NCI-H526 treated with DMSO at 0.1 percent for 48 hours (cell line): ENCODE measurements at places on chromosomes 13 and 19.

- DNase-seq = no peak
Observed at GRCh38 chr19:10612499-10613119, 12.7 kb upstream of the SLC44A2 start.

- DNase-seq = peak; percentile 82
Observed at GRCh38 chr13:113724780-113725315, 34.2 kb upstream of the TMEM255B start.

DNA sequence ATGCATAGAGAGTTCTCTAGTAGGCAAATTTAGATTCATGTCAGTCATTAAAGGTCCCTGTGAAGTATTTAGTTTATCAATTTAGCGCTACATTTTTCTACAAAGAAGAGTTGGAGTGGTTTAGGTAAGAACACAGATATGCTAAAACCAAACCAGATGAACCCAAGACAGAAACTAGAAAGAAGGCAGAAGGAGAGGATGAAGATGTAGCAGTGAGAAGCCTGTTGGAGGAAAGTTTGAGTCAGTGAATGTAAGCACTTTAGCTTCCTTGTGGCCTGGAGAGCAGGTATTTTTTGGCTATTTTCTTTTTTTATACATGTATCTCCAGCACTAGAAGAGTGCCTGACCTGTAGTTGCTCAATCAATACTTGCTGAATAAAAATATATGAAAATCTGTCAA, 223.7 kb downstream of the KCNRG start:
- no peak for DNase-seq

DNA sequence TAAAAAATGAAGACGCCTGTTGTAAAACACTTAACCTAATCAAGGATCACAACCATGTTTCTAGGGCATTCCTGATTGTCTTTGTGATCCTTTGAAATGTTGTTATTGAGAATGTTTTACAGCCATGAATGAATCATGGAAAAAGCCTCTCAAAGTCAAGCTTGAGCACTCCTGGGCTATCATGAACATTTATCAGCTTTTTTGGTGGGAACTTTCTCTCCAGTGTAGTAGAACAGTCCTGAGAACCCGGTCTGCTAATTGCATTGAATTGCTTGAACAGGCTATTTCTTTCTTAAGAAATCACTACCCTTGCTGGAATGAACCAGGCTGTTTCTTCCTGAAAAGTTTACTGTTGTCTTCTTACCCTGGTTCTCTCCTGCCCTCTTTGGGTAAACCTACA, 516.5 kb downstream of the FGF9 start:
- no peak for DNase-seq

- DNase-seq = no peak
Observed at GRCh38 chr13:84865783-84866221, 933.4 kb downstream of the SLITRK6 start.

- no peak for DNase-seq
Observed at GRCh38 chr19:38675611-38676010, 28.2 kb downstream of the ACTN4 start.

- DNase-seq = no peak
Observed at GRCh38 chr19:7670150-7670783, 1.4 kb downstream of the RETN start.

DNA sequence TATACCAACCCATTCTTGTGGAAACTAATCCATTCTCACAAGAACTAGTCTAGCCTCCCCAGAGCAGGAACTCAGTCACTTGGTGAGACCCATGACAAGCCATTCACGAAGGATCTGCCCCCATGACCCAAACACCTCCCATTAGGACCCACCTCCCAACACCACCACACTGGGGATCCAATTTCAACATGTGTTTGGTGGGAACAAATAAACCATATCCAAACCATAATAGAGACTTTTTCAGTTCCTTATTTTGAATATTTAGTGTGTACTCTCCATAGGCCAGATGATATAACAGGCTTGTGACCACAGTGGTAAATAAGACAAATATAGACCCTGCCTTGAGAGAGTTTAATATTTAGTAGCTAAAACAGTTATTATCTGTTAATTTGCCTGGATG, 227.5 kb upstream of the SERP2 start:
- no peak for DNase-seq

GRCh38 chr13:76035711-76036110, 399.6 kb downstream of the LMO7 start:
- no peak for DNase-seq

GRCh38 chr19:45906221-45906620, 3.8 kb upstream of the MYPOP start:
- DNase-seq = no peak

DNA sequence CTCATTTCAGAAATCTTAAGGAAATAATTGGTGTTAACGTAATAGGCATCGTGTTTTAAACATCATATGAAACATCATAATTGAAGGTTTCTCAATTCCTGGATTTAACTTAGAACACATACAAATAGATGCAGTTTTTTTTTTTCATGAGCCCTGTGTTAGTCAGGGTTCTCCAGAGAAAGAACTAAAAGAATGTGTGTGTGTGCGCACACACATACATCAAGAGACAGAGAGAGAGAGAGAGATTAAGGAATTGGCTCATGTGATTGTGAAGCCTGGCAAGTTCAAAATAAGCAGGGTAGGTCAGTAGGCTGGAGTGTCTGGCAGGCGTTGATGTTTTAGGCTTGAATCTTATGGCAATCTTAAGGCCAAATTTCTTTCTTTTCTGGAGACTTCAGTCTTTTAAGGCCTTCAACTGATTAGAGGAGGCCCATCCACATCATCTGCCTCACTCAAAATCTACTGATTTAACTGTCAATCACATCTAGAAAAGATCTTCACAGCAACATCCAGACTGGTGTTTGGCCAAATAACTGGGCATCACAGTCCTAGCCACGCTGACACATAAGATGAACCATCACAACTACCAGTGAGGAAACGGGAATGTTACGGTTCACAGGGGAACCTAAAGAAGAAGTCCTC, 25.2 kb downstream of the SPATA13 start:
- DNase-seq = no peak

- no peak for DNase-seq
Observed at GRCh38 chr13:52882785-52883184, 34.3 kb upstream of the PCDH8 start.

DNA sequence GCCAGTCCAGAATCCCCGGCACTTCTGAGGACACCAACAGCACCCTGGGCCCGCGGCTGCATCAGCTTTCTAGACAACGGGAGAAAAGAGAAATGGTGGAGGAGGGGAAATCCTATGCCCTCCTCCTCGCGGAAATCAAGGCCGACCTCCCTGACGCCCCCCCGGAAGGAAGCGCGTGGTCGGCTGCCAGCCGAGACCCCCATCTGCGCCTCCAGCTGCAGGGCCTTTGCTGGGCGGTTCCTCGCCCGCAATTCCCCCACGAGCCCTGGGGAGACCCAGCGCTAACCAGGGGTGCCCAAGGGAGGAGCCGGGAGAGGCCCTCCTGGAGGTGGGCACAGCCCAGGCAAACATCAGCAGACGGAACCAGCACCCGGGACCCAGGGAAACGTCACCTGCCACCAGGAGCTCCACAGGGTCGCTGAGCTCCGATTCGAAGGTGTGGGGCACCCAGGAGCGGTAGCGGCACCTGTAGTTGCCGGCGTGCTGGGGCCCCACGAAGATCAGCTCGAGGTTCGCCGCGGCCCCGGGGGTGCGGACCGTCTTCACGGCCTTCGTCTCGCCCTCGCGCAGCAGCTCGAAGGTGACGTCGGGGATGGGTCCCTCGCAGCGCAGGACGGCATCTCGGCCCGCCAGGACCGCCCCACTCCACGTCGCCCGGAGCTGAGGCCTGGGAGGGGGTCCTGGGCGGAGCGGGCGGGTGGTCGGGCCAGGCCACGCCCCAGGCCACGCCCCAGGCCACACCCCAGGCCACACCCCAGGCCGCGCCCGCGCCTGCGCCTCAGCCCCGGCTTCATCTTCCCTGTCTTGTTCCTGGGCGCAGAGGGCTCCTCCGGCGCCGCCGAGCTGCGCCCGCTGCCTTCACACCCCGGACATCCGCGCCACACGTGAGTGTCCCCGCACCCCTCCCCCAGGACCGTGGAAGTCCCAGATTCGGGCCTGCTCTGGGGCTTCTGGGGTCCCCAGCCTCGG, 6.0 kb downstream of the A1BG start:
- DNase-seq = peak; percentile 27

- no peak for DNase-seq
Observed at GRCh38 chr13:59144700-59145099, 1019.0 kb downstream of the DIAPH3 start.

- peak; percentile 51 for DNase-seq
Observed at GRCh38 chr19:6021878-6022569, 44.1 kb upstream of the RANBP3 start.

GRCh38 chr13:76758257-76758656, 127.9 kb downstream of the KCTD12 start:
- no peak for DNase-seq

DNA sequence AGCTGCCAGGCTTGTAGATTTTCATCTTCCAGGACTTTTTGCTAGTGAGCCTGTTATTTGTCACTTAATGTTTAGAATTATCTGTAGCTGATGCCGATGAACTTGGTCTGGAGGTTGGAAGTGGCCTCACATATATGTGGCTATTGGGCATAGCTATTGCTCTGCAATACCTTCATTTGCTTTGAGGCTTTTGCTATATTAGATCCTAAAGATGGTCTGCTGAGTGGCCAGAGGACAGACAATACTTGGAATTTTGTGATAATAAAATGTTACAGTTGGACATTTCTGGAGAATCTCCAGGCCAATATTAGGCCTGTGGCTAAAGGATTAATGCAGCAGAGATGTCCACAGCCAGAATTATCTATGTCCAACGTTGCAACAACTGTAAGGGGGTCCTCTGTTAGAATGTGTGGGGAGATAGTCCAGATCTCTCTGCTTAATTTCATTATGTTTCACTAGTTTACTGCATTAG, 222.3 kb downstream of the GPC5 start:
- no peak for DNase-seq

DNA sequence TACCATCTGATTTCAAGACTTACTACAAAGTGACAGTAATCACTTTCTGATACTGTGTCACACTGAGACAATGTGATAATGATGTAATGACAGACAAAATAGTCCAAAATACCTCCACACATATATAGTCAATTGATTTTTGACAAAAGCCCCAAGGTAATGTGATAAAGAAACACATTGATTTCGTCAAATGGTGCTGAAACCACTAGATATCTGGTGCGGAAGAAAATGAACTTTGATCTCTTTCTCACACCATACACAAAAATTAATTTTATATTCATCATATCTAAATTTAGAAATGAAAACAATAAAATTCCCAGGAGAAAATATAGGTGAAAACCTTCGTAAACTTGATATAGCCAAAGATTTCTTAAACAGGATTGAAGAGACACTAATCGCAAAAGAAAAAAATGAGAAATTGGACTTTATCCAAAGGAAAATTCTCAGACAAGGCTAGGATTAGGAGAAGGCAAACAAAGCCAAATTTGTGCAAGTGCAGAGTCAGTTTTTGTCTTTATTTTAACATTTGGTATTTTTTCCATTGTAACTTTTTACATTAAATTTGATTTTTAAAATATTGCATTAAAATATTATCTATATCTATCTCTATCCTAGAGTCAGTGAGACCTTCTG, 739.9 kb downstream of the DIAPH3 start:
- DNase-seq = no peak

- no peak for DNase-seq
Observed at GRCh38 chr19:47106821-47107201, 6.8 kb downstream of the ZC3H4 start.

DNA sequence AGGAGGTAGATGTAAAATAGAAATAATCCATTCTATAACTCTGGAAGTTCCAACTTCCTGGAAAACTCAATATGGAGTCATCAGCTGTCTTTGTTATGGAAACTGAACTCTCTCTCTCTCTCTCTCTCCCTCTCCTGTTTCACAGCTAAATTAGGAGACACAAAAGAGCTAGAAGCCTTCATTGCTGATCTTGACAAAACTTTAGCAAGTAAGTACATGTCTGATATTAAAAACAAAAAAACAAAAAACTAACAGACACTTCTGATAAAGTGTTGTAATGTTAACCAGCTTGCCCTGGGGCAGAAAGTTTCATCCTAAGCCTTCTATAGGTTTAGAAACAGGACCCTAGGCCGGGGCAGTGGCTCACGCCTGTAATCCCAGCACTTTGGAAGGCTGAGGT, 11.3 kb downstream of the RGCC start:
- no peak for DNase-seq

- DNase-seq = no peak
Observed at GRCh38 chr19:56751078-56751489, 79.5 kb upstream of the ZNF835 start.

DNA sequence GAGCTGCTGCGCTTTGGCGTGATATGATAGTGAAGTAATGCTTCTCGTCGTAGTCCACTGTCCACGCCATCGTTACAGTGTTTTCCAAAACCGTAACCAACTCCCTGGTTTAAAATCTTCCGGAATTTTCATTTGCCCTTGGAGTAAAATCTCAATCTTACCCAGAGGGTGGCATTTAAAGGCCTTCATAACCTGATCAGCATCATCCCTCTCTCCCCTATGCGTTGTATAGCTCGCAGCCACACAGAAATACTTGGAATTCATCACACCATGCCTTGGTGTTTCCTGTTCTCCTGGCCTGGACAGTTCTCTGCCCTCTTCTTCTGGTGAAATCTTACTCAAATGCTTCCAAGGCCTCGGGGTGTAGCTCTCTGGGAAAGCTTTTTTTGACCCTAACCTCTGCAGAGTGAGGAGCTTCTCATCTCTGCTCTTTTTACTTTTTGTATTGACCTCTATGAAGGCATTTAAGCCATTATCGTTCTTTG, 839 bp downstream of the MPHOSPH8 start:
- peak; percentile 54 for DNase-seq

- DNase-seq = no peak
Observed at GRCh38 chr13:112852392-112852791, 116.6 kb upstream of the MCF2L start.

GRCh38 chr13:46320821-46321220, 66.2 kb downstream of the RUBCNL start:
- DNase-seq = no peak

GRCh38 chr19:2048959-2049740, 1.9 kb downstream of the MKNK2 start:
- DNase-seq = no peak

DNA sequence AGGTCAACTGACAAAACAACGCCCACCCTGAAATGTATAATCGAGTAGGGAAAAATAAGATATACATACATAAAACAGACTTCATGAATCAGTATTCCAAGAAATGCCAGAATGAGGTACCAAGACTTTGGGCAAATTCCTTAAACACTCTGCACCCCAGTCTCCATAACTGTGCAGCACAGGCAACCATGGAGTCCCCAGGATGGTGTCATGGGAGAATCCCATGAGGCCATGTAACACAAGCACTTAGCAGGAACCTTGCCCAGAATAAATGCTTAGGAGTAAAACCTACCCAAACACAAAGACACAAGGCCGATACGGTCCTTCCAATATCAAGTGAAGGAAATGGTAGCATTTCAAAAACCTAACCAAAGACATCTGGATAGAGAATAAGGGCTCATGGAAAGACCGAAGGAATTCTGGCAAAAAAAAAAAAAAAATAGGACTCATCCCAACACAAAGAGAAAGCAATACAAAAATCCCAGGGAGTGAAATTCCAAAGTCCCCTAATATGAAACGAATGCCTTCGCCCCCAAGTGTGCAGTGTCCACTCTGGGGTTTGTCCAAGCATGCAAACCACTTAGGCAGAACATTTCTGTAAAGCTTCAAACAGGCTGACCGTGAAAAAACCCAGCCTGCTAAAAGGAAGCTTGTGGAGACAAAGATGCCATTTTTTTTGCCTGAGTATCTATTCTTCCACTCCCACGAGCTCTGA, 11.1 kb downstream of the ZC3H4 start:
- DNase-seq = no peak

- no peak for DNase-seq
Observed at GRCh38 chr19:9939301-9939913, 3.1 kb upstream of the OLFM2 start.
